ENCODE measurements at places on chromosomes 16 and 17.

DNA sequence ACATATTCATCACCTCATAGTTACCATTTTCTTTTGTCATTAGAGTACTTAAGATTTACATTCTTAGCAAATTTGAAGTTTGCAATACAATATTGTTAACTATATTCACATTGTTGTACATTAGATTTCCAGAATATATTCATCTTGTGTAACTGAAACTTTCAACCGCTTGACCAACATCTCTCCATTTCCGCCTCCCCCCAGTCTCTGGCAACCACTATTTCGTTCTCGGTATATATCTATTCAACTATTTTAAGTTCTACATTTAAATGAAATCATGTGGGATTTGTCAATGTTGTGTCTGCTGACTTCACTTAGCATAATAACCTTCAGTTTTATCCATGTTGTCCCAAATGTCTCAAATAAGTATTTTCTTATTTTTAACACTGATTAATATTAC, 274.5 kb upstream of the KIF2B start:
- DNase-seq: no peak

GRCh38 chr17:80382956-80383355, 32.0 kb upstream of the ENDOV start:
- DNase-seq: no peak

DNA sequence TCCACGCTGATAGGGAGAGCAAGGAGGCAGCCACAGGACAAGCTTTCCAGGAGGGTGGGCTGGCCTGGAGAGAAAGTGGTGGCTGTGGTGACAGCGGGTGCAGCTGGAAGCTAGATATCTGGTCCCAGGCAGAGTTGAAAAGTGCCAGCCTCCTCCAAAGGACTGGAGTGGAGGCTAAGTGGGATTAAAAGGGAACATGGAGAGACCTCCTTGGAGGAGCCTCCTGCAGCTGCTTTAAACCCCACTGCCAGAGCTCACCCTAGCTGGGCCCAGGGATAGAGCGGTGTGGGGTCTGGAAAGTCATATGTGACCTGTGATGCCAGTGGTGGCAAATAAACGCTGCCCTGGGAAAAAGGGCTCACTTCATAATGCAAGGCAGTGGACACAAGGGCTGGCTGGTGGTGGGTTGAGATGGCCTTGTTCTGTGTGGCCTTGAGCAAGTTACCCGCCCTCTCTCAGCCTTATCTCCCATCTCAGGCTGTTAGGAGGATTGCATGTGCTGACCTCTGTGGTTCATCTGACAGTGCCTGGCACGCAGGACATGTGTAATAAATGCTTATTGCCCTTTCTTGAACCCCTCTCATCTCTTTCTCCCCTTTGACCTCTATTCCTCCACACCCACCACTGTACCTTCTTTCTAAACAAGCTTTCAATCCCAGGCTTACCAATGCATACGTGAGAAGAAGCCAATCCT, 61.0 kb upstream of the LGALS9 start:
- DNase-seq: no peak

- DNase-seq: no peak
Measured at GRCh38 chr17:1050246-1050995, 53.5 kb downstream of the TIMM22 start.

DNA sequence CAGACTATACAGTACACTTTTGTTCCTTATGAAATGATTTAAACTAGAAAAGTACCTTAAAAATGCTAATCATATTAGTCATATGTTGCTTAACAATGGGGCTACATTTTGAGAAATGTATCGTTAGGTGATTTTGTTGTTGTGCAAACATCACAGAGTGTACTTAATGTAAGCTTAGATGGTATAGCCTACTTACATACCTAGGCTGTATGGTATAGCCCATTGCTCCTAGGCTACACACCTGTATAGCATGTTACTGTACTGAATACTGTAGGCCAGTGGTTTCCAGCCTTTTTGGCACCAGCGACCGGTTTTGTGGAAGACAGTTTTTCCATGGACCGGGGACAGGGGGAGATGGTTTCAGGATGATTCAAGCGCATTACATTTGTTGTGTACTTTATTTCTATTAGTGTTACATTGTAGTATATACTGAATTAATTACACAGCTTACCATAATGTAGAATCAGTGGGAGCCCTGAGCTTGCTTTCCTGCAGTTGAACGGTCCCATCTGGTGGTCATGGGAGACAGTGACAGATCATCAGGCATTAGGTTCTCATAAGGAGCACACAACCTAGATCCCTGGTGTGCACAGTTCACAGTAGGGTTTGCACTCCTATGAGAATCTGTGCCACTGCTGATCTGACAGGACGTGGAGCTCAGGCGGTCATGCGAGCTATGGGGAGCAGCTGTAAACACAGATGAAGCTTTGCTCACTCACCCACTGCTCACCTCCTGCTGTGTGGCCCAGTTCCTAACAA, 35.0 kb upstream of the MRC2 start:
- no peak for DNase-seq

- DNase-seq: no peak
Measured at GRCh38 chr16:2032285-2033056, 5.8 kb downstream of the NHERF2 start.

- no peak for DNase-seq
Measured at GRCh38 chr17:373613-374230, 21.1 kb upstream of the RPH3AL start.

GRCh38 chr17:68435876-68436842, 21.1 kb downstream of the WIPI1 start:
- peak; percentile 48 for DNase-seq

DNA sequence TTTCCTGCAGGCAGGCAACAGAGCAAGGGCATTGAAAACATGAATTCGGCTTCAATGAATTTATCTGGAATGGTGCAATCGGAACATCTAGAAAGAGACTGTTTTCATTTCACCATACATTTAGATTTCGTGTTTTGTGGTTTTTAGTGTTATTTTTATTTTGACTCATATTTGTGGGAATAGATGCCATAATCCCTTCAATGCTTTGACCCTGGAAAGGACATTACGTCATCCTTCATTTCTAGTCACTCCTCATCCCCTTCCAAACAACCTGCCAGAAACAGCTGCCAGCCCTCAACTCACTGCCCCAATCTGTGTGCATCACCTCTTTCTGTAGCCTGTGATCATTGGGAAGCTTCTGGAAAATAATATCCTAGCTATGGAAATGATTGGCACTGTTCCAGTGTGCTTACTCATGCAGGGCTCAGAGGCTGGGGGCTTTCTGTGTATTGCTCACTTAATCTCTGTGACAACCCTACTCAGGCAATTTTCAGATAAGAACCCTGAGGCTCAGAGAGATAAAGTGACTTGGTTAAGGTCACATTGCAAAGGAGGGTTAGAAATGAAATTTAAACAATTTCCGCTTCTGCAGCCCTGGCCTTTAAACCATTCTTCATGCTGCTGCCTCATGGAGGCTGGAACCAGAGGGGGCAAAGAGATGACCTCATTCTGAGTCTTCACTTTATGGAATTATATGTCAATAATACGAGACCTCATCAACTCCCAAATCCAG, 9.5 kb upstream of the KSR1 start:
- no peak for DNase-seq

GRCh38 chr16:86740906-86741799, 162.8 kb downstream of the FOXL1 start:
- DNase-seq: no peak

- no peak for DNase-seq
Measured at GRCh38 chr16:14310519-14310991, 239.4 kb downstream of the MRTFB start.

DNA sequence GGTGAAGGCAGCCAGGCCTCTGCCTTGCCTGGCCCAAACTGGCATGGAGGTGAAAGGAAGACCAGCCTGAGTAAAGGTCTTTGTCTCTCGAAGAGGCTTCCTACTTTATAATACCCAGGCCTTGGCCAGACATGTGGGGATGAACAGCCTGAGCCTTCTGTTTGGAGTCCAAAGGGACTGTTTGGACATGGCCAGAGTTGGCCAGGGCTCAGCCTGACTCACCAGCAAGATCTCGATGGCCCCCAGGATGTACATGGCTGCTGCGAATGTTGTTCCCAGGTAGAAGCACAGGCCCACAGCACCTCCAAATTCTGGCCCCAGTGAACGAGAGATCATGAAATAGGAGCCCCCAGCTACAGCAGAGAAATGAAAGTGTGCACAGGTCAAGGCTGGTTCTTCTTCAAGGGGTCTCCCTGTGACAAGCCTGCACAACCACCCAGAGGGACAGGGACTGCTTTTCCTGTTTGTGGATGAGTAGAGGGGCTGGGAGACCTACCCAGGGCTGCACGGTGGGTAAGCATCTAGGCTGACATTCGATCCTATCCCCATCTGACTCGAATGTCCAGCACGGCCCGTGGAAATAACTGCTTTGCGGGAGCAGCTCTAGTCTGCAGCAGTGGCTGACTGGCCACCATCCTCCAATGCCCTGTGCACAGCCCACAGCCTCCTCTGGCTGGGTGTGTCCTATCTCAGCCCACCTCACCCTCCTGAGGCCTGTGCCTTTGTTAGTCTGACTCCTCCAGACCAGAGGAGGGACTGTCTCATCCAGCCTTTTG, 10.7 kb upstream of the LCAT start:
- no peak for DNase-seq

GRCh38 chr16:2196162-2196980, at the start of gene CASKIN1:
CASKIN1 (minus strand) TSS chr16:2196605; CDS start chr16:2196432, 173 bp downstream.
- DNase-seq: peak; percentile 29

GRCh38 chr17:45332989-45333701, 16.3 kb upstream of the MAP3K14 start:
- DNase-seq: no peak

- DNase-seq: no peak
Measured at GRCh38 chr17:43839670-43840108, 6.7 kb upstream of the MPP3 start.

DNA sequence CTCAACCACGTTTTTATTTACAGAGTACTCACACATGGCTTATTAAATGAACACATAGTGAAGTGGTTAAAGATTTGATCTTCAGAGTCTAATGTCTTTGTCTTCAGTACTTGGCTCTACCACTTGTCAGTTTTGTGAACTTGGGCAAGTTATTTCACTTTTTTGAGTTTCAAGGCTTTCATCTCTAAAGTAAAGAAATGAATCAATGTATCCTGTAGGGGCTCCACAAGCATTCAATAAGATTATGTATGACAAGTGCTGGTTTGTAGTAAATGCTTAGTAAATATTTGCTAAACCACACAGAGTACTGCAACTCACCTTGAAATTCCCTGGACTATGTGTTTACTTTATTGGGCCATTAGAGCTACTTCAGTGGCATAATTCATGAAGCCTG, 446.0 kb upstream of the GOT2 start:
- no peak for DNase-seq

GRCh38 chr17:49956780-49957179, 12.2 kb upstream of the DLX4 start:
- no peak for DNase-seq

DNA sequence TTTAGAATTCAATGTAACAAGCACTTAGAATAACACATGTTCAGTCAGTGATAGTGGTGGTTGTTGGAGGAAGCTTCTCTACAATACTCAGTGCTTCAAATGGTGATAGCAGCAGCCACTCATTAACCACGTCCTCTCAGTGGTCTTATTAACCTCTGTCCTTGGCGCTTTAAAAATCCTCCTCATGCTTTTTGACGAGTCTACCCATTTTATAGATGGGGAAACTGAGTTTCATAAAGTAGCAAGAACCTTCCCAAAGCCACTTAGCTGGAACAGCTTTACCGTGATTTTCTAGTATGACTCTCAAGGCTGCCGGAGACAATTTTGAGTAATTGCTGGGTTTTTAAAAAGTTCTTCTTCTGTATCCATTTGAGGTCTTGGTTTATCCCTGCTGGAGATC, 47.4 kb downstream of the PLCG2 start:
- no peak for DNase-seq

DNA sequence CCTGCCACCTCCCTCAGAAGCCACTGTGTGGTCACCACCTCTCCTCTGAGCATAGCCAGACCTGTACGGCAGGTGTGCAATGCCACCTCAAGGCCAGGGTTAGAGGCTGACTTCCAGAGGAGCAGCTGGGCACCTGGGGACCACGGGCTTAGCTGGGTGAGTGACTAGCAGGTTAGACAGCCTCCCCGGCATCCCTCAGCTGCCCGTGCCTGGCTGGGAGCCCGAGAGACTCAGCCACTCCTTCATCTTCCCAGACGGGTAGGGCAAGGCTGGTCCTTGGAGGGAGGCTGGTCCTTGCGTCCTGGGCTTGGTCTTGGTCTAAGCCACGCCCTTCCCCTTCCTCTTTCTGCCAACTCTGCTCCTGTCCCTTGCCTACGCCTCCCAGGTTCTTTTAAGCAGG, 7.8 kb downstream of the CRHR1 start:
- DNase-seq: no peak

DNA sequence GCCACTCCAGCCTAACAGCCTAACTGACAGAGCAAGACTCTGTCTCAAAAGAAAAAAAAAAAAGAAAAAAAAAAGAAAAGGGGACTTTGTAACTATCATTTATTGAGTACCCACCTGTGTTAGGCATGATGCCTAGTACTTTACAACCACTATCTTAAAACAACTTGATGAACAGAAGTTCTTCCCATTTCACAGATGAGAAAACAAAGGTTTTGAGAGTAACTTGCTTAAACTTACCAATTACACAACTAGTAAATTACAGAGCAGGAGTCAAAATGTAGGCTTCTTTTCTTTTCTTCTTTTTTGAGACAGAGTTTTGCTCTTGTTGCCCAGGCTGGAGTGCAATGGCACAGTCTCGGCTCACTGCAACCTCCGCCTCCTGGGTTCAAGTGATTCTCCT, 96.8 kb upstream of the CORO6 start:
- no peak for DNase-seq

GRCh38 chr17:48335858-48336500, 94.0 kb downstream of the SKAP1 start:
- no peak for DNase-seq

DNA sequence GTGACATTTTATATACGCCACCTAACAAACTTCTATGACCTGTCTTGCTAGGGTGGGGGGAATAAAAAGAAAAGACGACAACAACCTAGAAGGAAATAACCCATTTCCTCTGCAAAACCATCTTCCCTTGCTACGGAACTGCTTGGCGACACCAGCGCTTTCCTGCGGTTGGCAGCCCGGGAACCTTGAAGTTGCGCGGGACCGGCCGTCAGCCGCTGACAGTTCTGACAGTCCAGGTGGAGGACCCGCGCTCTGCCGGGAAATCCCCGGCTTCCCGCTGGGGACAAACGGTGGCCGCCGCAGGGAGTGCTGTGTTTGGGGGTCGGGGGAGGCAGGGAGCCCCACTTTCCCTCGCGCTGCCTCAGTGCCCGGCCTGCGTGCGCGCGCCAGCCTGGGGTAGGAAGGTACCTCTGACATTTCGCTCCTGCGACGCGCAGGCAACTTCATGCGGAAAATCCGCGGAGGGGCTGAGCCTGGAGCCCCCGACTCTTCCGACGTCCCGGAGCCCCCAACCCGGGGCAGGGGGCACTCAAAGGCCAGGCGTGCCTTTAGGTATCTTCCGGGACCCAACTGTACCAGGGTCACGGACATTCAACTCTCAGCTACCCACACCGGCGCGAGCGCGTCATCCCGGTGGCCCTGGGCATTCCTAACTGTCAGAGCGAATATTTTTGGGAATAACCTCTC, 516 bp downstream of the SLC16A6 start:
- no peak for DNase-seq

Data from amygdala (tissue), 56 donors.